ENCODE measurements at places on chromosomes 16 and 17. TPM values are rescaled to one million over a fixed set of nuclear protein-coding genes. Genes with fewer than 3 reads are reported as not detected.

Gene AXIN2
- 8.0 TPM for total RNA-seq

Gene CACNG5
- total RNA-seq: not detected

Gene GRAP
- total RNA-seq: under 0.01 TPM

Gene PLEKHG4
- total RNA-seq: 13.3 TPM

Gene KRTAP1-5
- not detected for total RNA-seq
